ENCODE measurements at places on chromosomes 4 and X.

GRCh38 chr4:188316391-188316790, 177.2 kb downstream of the TRIML1 start:
- no peak for DNase-seq

DNA sequence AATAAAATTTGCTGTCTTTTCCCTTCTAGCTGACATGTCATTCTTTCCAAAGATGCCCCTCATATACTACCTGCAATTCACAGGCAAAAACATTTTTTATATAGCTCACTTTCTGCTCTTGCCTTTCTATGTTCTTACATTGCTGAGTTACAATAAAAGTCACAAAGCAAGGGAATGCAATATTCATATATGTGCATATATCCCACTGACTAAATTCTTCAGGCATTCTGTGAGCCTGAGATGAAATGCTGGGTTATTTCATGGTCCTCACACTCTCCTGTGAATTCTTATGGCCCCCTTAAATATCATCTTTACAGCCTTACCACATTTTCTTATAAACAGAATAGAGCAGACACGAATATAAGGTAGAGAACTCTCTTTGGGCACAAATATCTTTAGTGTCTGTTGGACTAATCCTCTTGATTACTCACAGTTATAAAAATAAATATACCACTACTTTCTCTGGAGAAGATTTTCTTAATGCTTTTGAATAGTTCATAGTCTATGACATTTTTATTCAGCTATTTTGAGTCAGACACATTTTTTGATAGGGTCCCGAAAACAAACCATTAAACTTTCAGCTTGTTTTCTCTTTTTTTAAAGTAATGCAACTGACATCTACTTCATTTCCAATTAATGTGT, 84.1 kb upstream of the H2AZ1 start:
- DNase-seq = no peak

DNA sequence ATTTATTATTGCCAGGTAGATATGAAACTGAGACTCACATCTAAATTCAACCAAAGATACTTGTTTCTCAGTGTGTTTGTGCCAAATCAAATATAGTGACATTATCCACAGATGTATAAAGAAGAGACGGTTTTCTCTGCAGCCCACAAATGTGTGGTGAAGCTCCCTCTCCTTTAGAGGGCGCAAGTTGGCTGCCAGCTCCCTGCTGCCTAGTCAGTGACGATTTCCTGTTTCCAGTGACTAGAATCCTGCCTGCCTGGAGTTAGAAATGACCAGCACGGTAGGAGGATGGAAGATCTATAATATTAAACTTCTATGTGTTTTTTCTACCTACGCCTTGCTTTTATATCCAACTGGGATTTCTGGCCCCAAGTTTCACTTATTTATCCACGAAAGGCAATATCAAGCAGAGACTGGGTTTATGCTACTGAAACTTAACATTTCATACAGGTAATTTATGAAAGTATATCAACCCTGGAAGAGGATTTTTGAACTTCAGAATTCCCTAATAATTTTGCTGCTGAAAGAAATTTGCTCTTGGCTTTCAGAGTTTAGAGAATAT, 1793.7 kb upstream of the TENM3 start:
- DNase-seq = no peak

- no peak for DNase-seq
These were observed 299.4 kb downstream of the PPARGC1A start for GRCh38 chr4:23590431-23590830.

DNA sequence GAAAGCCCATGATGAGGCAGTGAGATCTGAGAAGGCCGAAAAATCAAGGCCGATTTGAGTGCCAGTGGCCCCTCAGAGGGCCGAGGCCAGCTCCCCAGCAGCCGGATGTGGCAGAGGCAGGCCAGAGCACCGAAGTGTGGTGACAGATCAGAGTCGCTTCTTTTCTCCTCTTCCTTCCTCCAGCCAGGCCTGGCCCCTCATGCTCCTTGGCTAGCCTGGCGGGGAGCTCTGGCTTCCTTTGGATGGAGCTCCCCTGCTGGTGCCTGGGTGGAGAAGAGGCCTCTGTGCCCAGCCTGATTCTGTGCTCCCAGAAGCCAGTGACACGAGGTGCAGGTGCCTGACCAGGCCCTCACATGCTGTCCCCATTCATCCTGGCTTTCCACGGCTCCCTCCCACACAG, 127.2 kb upstream of the PABPC4L start:
- DNase-seq = no peak

GRCh38 chr4:751676-752075, 46.0 kb downstream of the PCGF3 start:
- no peak for DNase-seq

DNA sequence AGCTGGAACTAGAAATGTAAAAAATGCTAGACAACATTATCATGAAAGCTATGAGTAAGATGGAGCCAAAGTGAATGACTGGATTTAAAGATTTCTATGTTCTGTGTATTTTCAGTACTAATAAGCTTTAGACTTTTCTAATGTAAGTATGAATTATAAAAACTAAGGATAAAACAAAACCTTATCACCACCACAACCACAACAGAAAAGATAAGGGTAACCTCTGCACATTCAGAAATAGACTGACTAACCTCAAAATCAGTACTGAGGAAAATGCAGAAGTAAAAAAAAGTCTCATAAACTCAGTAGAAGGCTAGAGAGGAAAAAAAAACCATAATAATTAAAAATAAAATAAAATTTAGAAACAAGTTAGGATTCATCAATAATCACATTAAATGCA, 14.9 kb upstream of the UBE2NL start:
- DNase-seq = no peak

GRCh38 chr4:113628711-113629110, 132.8 kb downstream of the CAMK2D start:
- DNase-seq = no peak

Measured in epithelial cell of prostate (primary cell).